ENCODE measurements at places on chromosomes 11 and 22. TPM values are rescaled to one million over a fixed set of nuclear protein-coding genes. Genes with fewer than 3 reads are reported as not detected.

- DNase-seq = peak; percentile 55
Observed at GRCh38 chr11:76313913-76314740, 66.8 kb downstream of the THAP12 start.

- no peak for DNase-seq
Observed at GRCh38 chr22:19811211-19811621, 43.5 kb downstream of the GNB1L start.

DNA sequence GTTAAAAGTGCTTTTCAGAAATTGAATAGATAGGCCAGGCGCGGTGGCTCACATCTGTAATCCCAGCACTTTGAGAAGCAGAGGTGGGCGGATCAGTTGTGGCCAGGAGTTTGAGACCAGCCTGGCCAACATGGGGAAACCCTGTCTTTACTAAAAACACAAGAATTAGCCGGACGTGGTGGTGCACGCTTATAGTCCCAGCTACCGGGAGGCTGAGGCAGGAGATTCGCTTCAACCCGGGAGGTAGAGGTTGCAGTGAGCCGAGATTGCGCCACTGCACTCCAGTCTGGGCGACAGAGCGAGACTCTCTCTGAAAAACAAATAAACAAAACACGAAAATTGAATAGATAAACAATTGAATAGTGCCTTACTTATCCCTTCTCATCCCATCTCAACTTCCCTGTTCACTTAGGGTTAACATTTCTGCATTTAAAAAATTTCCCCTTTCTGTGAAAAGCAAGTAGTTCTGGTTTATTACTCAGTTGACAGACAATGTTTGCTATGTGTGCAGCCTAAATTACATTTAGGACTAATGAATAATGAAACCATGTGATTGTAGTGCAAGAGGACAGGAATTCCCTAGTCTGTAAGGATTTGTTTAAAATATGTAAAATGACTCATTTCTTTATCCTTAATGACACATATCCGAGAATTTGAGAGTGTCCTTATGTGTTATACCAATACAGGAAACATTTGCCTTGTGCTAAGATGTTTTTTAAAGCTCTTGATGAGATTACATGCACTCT lies 6.0 kb downstream of the RNF169 start:
- DNase-seq = no peak

DNA sequence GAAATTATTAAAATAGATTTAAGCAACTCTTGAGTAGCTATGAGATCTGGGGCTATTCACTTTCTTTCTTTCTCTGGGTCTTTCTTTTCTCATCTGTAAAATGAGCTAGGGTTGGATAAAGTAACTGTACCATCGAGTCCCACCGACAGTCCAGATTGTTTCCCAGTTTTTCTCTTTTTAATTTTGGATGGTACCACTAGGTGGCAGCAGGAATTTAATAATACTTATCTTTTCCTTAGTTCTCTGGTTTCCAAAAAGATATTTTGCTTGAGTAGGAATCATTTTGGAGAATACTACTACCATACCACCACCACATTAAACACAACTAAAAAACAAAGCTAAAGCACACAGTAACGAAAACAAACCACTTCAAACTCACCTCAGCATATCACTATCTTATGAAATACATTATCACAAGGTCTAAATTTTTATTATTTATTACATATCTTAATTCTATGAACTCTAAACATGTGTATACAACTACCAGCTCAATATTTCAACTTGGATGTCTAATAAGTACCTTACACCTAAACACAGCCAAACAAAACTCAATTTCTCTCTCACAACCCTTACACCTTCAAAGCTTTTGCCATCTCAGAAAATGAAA lies 584.0 kb downstream of the KCNA4 start:
- DNase-seq = no peak

DNA sequence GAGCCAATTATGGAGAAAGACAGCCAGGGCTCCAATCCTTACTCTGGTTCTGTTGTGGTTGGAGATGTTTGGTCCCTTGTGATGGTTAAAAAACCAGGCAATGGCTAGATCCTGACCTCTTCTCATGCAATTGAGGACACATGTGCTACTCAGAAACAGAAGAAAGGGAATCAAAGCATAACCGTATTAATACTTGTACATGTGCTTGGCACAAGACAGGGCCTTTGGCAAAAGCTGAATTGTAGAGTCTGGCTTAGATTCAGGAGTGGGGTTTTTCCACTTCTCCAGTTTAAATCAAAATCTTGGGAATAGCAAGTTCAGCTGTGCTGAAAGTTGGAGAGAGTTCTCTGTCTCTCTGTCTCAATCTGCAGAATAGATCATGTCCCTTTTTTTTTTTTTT lies 80.1 kb upstream of the E2F8 start:
- DNase-seq = peak; percentile 56

- no peak for DNase-seq
Observed at GRCh38 chr11:94281324-94281723, 23.1 kb upstream of the IZUMO1R start.

GRCh38 chr11:95728094-95728493 lies 61.5 kb downstream of the FAM76B start:
- no peak for DNase-seq

DNA sequence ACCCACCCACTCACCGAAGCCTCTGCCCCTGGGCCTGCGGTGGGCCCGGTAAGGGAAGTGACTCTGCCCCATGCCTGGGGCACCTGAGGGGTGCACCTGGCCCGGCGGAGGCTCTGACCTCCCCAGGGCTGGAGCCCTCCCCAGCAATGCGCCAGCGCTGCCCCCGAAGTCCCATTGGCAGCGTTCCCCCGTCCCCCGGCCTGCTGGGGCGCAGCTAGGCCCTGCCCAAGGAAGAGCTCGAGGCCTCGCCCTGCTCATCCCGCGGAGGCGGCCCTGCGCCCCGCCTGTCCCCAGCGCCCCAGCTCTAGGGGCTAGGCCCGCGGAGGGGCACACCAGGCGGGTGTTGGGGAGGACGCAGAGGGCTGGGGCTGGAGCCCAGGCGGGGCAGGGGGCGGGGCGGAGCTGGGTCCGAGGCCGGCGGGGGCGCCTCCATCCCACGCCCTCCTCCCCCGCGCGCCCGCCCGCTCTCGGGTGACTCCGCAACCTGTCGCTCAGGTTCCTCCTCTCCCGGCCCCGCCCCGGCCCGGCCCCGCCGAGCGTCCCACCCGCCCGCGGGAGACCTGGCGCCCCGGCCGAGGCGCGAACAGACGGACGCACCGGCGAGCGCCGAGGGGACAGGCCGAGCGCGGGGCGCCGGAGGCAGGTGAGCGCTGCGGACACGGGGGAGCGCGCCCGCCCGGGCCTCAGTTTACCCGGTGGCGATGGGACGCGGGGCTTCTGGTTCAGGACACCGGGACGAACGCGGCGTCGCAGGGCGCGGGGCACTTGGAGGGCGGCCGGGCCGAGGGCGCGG lies at the start of gene EPS8L2:
TSS of gene EPS8L2 (plus strand) at position 586 of the 793 bp plus-strand sequence. CDS start 3,177 bp downstream, outside the sequence.
- DNase-seq = no peak

DNA sequence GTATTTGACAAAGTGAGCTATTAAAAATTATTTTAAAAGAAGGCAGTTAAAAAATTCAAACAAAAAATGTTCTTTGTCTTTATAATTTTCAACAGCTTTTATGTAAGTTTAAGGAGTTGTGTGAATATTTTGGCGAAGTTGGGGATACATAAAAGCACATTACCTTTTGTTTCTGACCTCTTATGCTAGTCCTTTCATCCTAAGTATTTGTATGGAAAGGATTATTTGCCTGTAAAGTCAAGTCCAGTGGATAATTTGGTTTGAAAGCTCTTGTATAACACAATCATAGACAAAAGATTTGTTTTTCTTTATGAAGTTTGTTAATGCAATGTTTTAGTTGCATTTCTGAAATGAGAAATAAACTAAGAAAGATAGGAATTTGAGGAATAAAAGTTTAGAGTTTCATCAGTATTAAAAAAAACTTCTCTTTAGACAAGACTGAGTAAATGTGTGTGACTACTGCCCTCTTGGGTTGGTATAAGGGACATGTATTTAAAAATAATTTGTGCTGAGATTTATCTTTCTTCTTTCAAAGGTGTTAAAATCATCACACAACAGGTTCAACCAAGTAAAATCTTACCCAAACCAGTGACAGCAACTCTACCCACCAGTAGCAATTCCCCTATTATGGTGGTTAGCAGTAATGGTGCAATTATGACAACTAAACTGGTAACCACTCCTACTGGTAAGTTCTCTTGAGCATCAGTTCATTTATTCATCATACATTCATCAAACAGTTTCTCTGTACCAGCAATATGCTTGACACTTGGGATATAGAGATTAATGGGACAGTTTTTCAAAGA lies 68.2 kb downstream of the EMSY start:
- DNase-seq = peak; percentile 20

DNA sequence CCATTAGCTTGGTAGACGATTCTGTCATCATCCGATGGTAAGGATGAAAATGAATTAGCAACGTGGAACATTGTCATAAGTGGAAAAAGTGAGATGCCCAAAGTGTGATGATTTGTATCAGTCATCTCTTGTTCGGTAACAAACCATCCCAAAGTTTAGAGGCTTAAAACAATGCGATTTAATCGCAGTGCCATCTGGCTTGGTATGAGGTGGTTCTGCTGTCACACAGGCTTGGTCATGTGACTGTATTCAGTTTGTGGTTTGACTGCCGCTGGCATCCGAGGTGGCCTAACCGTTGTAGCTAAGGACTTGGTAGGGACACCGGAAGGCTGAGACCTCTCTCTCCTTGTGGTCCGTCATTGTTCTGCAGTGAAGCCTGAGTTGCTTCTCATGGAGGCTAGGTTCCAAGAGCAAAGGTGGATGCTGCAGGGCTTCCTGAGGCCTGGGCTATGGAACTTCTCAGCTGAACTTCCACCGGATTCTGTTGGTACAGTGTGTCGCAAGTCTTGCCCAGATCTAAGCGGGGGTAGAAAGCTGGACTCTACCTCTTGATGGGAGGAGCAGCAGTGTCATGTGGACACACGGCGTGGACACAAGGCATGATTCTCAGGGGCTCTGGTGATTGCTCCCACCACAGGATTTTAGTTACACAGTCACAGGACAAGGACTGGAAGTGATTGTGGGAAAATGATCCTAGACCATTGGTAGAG lies 36.3 kb downstream of the BCR start:
- no peak for DNase-seq

DNA sequence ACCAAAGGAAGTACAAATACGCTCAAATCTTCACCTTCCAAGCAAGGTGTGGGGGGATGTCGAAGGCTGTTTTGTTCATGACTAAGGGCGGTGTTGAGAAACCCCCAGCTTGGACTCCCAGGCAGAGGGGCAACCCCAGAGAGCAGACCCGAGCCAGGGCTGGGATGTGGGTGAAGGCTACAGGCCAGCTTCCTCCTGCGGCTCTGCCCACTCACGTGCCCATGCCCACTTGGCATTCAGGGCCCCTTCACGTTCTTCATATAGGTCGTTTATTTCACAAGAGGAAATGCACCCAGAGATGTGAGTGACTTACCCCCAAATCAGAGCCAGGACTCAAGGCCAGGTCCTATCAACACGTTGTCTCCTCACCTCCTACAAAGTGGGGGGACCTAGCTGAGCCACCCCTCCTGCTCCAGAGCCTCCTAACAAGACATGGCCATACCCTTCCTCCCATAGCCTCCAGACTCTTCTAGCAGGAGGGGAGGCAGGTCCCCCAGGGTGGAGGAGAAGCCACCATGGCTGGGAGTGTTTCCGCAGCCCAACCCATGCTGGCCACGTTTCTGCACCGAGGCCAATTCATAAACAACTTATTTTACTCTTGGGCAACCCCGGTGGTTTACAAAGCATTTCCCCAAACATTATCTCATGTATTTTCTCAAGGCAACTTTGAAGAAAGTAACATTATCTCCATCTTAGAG lies 22.0 kb downstream of the TMEM184B start:
- no peak for DNase-seq

GRCh38 chr11:15580056-15580774 lies 465.5 kb downstream of the INSC start:
- DNase-seq = no peak

- no peak for DNase-seq
Observed at GRCh38 chr11:114066046-114066648, 6.6 kb downstream of the ZBTB16 start.

- DNase-seq = peak; percentile 31
Observed at GRCh38 chr11:110857892-110858546, 145.8 kb upstream of the ARHGAP20 start.

- no peak for DNase-seq
Observed at GRCh38 chr22:45324311-45324711, 14.6 kb downstream of the FAM118A start.

GRCh38 chr22:46667245-46667623 lies 47.0 kb downstream of the GRAMD4 start:
- DNase-seq = no peak

DNA sequence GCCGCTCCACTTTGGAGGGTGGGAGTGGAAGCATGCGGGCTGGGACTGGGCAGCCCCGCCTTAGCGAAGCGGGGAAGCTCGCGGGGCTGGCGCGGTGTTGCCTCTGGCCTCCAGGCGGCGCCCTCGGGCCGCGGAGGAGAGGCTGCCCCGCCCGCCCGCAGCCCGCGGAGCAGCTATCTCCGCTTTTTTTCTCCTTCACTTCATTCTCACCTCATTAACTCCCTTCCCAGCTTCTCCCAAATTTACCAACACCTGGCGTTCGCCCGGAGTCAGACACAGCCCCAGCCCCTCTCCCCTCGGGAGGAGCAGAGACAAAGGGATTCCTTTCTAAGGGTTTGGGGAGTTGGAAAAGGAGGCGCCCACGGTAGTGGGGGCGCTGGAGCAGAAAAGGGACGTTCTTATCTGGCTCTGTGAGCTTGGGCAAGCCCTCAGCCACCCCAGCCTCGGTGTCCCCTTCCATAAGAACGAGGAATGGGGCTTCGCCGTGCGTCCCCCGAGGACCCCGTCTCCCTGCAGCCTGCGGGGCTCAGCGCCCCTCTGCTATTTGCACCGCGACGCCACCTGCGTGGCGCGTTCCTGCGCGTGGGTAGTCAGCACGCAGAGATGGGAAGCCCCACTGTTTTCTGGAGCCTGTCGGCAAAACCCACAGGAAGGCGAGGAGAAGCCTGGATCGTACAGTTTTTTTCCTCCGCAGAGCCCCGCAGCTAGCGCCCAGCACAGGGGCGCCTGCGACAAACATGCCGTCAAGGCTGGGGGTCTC lies 1.5 kb upstream of the WNT11 start:
- peak; percentile 86 for DNase-seq

DNA sequence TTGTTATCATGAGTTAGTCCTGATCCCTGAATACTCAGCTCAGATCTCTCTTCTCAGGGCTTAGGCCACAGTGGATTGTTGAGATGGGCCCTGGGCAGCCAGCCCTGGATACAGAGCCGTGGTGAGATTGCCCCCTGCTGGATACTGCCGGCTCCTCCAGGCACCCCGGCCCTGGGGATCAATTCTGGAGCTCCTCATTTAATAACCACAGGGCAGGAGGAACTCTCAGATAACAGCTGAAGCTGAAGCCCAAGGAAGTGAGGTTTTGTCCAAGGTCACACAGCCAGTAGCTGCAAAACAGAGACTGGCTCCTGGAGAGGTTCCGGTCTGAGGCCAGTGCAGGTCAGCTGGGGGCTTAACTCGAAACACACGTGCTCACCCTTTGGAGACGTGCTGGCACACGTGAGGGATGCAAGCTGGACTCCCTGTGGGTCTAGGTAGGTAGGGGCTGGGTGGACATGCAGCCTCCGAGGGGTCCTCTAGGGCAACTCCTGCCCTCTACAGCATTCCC lies 16.0 kb downstream of the USH1C start:
- DNase-seq = no peak

GRCh38 chr11:40227730-40228129 lies 1231.7 kb downstream of the LRRC4C start:
- no peak for DNase-seq

- no peak for DNase-seq
Observed at GRCh38 chr11:35990170-35990569, 46.3 kb downstream of the LDLRAD3 start.

Gene ANO9
- 9.0 TPM for polyA plus RNA-seq

Gene FGF4
- not detected for polyA plus RNA-seq

Gene MB
- polyA plus RNA-seq = 15.0 TPM

Gene P2RY6
- 1.2 TPM for polyA plus RNA-seq

Gene PRSS23
- 91.1 TPM for polyA plus RNA-seq

Gene CDC42EP2
- polyA plus RNA-seq = 1.9 TPM

Gene USP2
- 5.5 TPM for polyA plus RNA-seq
